Right renal cortex interstitium (tissue), 3 donors: ENCODE measurements at places on chromosomes 3 and 15.

- no peak for DNase-seq
These were observed 9.2 kb upstream of the ITGA11 start for GRCh38 chr15:68441045-68441743.

- no peak for DNase-seq
These were observed 627 bp upstream of the FAM131A start for GRCh38 chr3:184336547-184337398.

DNA sequence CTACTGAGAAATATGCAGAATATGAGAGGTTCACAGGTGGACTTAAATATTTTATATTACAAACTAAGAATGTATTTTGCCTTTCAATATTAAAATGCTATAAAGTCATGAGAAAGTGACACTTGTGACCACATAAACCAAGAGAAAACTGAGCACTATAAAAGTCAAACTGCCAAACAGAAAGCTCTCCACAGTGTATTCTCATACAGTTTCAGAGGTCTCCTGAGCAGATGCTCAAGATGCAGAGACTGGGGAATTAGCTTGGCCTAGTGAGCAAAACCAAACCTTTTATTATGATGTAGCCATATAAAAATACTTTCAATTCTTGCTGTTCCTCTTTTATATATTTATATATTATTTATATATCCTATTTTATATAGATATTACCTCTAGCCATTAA, 227.8 kb downstream of the TBC1D5 start:
- DNase-seq, result no peak

GRCh38 chr3:41104147-41104546, 95.2 kb upstream of the CTNNB1 start:
- DNase-seq, result no peak

- DNase-seq, result no peak
These were observed 131.4 kb downstream of the NSMCE3 start for GRCh38 chr15:29138260-29138659.

DNA sequence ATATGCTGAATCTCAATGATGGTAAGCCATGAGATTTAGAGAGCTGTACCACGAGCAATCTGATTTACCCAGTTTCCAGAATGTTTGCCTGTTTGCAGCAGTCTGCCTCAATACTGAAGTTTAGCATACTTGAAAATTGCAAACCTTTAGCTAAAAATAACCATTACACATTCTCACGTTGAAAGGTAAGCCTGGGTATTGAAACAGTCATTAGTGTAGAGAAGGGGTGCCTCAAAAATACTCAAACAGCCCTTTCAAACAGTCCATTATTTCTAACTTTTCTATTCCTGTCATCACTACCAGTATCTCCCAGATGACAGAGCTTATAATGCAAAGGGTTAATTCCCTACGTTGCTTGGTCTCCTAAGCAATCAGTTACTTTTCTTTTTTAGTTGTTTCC, 111.8 kb upstream of the MBNL1 start:
- DNase-seq, result no peak

DNA sequence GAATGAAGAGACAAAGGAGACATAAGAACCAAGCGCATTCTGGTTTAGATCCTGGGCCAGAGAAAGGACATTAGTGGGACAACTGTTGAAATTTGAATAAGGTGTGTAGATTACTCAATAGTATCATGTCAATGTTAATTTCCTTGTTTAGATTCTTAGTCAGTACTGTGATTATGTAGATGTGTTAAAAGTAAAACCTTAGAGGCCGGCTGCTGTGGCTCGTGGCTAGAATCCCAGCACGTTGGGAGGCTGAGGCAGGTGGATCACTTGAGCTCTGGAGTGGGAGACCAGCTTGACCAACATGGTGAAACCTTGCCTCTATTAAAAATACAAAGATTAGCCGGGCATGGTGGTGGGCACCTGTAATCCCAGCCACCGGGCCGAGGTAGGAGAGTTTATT, 26.7 kb downstream of the CYP8B1 start:
- no peak for DNase-seq

GRCh38 chr3:195257454-195258448, 13.2 kb downstream of the XXYLT1 start:
- DNase-seq, result no peak

DNA sequence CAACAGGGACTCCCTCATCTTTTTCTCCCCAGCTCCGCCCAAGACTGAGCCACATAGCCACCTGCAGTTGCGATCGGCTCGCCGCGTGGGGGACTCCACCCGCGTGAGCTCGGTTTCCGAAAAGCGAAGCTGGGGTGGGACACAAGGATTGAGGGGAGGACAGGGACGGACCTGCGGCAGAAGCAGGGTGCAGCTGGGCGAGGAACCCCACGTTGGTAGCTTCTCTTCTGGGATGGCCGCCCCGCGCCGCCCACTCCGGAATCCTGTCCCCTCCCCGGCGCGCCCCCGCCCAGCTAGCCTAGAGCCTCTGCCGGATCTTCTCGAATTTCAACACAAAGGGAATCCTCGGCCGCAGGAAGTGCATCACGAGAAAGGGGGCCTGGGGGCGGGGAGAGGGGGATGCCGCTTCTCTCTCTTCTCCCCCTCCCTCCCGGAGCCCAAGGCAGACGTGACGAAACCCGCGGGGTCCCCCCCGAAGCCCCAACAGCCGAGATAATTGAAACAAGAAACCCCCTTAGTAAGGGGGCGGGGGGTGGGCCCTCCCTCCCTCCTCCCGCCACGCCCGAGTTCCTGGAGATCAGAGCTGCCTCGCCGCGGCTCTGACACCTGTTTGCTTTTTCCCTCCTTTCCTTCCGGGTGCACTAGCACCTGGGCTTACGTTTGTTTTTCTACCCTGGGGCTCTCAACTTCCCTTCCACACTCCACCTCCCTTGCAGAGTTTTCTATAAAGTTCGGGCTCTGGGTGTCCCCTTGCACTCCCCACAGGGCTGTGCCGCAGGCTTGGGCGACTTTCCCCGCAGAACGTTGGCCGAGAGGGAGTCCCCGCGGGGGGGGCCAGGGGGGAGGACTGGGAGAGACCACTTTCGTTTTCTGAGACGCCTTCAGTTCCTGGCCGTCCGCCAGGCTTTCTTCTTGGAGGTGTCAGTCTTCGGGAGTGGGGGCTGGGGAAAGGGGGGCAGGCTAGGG, 1.3 kb upstream of the KCNH8 start:
- DNase-seq, result no peak

DNA sequence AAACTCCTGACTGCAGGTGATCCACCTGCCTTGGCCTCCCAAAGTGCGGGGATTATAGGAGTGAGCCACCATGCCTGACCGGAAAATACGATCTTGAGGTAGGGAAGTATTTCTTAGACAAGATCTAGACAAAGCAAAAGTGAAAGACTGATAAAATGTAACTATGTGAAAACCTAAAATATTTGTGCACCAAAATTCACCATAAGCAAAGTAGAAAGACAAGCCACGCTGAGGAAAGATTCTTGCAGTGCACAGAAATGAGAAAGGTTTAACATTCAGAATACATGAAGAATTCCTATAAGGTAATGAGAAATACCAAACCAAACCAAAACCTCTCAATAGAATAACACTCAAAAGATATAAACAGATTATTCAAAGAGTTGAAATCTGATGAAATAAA, 35.7 kb downstream of the SYNM start:
- no peak for DNase-seq

DNA sequence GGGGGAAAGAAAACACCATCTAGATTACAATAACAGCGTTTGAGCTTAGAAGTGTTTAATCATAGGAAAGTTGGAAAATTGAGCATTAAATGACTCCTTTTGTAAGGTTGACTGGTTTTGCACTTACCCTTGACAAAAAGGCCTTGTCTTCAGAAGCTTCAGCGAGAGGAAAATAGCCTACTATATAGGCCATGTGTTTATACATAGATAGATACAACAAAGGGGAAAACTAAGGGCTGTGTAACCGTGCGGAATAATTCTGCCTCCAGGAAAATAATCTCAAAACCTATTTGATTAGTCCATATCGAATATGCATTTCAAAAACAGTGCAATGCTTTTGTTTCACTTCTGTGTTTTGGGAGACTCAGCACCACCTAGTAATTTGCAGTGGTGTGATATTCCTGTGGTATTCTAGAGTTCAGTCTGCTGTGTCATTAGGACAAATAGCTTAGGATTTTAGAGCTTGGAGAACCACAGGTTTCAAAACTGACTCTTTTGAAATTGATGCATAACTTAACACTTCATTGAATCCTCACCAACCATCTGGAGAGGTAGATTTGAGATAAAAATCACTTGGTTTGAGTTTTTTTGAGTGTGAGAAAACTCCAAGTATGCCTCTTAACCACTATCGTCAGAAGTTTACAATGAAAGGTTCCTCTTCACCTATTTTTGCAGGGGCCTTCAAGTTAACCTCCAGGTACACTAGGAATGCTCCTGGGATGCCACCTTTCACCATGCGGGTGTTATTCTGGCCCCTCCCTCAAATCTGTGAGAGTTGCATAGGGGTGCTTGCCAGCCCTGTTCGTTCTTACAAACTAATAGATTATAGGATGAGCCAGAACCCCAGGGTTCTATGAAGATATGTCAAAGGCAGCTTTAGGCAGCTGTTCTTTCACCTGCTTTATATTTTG, 1.9 kb downstream of the ARHGAP31 start:
- no peak for DNase-seq

GRCh38 chr3:107710851-107711250, 188.1 kb downstream of the BBX start:
- DNase-seq, result no peak

DNA sequence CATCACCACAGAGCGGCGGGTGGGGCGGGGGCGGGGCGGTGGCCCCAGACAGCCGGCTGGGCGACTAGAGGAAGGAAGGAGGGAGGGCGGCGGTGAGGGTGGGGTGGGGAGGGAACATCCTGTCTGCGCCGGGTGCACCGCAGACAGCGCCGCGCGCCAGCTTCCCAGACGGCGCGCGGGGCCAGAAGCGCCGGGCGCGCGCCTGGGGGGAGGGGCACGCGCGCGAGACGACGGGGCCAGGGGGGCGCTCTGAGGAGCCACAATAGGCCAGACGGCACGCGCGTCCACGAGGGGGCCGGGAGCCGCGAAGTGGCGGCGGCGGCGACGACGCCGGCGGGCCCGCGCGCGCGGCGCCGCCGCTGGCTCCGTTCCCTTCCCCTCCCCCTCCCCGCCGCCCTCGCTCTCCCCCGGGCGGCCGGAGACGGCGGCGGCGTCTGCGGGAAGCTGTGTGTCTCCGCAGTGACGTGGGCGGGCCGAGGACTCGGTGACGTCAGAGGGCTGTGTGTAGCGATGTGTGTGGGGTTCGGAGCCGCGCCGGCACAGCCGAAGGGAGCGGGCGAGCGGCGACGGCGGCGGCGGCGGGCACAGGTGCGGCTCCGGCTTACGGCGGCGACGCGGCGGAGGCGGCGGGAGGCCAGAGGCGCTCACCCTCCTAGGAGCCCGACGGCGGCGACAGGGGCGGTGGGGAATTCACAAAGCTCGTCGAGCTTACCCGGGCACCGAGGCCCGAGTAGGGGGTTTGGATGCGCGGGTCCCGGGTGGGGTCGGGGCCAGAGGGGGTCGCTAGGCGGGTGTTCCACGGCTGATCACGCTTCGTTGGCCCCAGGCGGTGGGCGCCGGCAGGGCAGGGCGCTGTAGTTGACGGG, at the start of gene SKIL:
Gene SKIL (plus strand): TSS at position 540 of the 866 bp plus-strand sequence. CDS start 2,617 bp downstream, outside the sequence.
- DNase-seq, result peak; percentile 84

DNA sequence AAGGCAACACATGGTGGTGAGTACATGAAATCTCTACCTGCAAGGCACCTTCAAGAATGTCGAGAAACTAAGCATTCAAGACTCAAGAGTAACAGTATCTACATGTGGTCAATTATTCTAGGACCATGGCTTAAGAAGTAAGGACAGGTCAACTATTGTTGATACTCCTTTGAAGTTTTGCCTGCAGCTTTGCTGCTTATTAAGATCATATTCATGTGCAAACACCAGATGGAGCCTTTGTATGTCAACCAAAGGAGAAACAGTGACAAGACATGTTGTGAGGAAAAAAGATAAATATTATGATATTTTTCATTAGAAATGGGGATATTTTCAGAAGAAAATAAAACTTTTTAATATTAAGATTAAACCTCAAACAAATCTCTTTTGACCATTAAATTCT, 52.3 kb upstream of the FGF7 start:
- no peak for DNase-seq

DNA sequence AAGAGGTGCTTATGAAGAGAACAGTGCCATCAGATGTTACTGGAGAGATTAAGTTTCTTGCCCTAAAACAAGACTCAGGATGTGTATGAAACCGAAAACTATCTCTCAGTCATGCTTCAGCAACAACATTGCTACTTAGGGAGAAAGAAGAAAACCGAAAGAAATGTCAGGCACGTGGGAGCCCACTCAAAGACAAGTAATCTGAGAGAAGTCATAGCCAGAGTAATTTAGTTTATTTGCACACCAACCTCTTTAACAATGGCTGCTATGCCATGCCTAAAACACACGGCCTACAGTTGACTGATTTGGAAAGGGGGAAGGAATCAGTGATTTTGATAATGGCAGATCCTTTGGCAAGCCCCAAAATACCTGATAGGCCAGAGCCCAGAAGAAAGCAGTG, 162.9 kb downstream of the TIGIT start:
- no peak for DNase-seq

GRCh38 chr3:148379763-148380382, 317.8 kb upstream of the AGTR1 start:
- peak; percentile 18 for DNase-seq

DNA sequence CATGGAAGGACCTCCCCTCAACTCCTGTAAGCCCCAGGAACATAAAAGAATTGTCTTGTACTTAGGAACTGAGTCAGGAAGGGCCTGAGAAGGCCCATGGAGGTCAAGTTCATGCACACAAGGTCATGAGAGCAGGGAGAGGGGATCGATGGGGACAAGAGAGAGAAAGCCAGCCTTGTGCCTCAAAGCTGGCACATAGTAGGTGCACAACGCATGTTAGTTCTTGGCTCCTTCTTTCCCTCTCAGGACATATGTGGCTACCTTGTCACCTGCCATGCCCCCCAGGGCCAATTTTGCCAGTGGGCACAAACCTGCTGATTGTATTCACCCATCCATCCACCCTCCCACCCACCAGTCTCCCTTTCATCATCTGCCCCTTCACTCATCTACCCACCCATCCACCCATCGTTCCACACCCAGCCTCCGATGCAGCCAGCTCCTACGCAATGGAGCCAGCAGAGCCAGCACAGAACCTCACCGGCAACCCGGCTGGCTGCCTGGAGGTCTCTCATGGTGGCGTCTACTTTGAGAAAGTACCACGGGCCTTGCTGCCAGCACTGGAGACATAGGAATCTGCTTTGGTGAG, 52.4 kb upstream of the INSYN1 start:
- no peak for DNase-seq

- DNase-seq, result no peak
These were observed 26.7 kb downstream of the CGNL1 start for GRCh38 chr15:57403017-57403416.

GRCh38 chr15:92963794-92964193, 63.7 kb downstream of the CHD2 start:
- no peak for DNase-seq

- DNase-seq, result no peak
These were observed 415.8 kb upstream of the GOLIM4 start for GRCh38 chr3:168511428-168512014.

- DNase-seq, result no peak
These were observed 124.8 kb downstream of the VPS13C start for GRCh38 chr15:61935493-61935892.

- no peak for DNase-seq
These were observed 10.3 kb downstream of the EID1 start for GRCh38 chr15:48888191-48888590.

- DNase-seq, result no peak
These were observed 42.1 kb downstream of the CORO2B start for GRCh38 chr15:68620721-68621527.
